ENCODE measurements at places on chromosomes 13 and 19.

DNA sequence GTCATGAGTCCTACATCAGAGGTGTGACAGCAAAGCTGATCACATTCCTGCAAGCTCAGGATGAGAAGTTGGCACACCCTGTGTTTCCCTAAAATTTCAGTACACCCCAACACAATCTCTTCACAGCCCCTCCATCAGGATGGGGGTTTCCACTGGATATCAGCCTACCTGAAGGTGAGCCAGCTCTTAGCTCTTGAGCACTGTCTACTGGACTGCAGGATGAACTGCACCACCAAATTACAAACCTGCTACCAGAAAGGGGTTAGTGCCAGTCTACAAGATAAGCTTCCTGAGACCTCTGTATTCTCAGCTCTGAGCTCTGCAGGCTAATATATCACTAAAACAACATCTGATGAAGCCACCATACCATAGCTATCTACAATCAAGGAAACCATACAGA, 1616.2 kb upstream of the SPRY2 start:
- DNase-seq, result no peak

DNA sequence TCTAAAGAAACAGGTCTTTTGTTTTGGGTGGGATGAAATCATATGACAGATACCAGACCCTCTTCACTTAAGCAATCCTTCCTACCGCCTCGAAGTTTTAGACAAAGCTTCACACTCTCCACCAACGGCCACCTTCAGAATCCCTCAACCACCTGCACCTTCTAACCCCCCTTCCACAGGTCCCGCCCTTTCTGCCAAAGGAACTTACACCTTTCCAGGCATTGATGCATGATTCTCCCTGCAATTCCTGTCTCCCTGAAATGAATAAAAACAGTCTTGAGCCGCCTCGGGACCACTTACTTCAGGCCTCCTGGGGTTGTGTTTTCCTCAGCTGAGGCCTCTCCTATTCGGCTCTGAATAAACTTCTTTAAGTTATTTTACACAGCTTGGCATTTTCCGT, 859 bp downstream of the ZNF433 start:
- DNase-seq, result no peak

DNA sequence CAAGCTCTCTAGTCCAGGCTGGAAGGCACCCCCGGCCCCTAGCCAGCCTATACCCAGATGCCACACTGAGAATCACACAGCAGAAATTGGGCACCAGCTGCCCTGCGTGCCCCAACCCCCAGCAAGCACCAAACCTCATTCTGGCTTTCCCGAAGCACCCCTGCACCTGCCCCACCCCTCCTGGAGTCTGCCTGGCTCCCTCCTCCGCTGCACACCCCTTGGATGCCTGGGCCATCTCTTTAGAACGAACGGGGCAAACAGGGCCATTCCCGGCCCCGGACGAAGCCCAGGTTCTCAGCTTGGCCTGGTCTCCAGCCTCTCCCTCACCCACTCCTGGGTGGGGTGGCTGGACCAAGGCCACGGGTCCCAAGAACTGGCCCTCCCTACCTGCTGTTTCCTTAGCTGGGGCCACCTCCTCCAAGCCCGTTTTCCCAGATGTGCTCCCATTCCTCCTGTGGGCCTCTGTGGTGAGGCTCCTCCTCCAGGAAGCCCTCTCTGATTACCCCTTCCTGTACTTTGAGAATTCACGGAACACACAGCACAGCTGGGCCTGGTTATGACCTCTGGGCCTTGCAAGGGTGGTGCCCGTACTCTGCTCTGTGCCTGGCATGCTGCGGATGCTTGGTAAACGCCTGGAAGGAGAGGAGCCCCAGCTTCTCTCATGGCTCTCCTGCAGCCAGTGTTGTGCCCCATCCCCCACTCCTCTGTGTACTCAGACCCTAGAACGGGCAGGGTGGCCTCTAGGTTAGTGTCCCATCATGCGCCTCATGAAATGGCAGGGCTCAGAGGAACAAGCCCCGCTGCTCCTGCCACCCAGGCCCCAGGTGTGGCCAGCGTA, 21.4 kb downstream of the CEBPG start:
- no peak for DNase-seq

DNA sequence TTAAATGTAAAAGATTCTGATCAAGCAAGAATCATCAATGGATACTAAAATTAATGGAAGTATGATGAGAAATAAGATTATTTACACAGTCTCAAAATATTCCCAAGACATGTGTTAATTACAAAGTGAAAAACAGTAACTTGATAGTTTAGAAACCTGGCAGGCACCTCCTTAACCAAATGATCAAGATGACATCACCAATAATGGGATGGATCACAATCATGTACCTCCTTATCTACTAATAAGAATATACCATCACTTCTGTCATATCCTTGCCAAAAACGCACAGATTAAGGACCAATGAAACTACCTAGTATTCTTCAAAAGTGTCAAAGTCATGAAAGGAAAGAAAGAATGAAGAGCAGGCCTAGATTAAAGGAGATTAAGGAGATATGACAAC, 30.0 kb downstream of the TSC22D1 start:
- no peak for DNase-seq

DNA sequence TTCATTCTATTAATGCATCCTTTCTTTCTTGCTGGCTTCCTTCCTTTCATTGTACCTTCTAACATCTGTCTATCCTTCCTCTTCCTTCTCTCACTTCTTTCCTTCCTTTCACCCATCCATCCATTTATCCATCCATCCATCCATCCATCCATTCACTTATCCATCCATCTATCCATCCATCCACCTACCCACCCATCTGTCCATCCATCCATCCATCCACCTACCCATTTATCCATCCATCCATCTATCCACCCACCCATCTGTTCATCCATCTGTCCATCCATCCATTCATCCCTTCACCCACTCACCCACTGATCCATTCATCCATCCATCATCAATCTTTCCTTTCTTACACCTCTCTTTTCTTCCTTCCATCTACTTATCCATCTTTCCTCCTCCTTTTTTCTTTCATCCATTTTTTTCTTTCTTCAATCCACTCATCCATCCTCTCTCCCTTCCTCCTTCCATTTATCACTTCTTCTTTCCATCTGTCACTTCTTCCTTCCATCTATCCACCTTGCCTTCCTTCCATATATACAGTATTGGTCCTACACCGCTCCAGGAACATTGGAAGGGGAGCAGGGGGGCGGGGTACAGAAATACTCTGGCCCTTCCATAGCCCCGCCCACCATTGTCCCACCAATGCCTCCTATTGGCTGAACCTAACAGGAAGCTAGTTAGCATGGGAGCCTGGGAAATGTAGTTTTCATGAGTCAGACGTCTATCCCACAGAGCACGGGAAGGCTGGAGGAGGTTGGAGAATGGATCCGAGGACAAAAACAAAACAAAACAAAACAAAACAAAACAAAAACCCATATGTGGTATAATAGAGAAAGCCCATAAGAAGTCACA, 45.9 kb downstream of the MBD3L1 start:
- peak; percentile 28 for DNase-seq

- no peak for DNase-seq
These were observed 478.6 kb downstream of the LIG4 start for GRCh38 chr13:107736731-107737130.

DNA sequence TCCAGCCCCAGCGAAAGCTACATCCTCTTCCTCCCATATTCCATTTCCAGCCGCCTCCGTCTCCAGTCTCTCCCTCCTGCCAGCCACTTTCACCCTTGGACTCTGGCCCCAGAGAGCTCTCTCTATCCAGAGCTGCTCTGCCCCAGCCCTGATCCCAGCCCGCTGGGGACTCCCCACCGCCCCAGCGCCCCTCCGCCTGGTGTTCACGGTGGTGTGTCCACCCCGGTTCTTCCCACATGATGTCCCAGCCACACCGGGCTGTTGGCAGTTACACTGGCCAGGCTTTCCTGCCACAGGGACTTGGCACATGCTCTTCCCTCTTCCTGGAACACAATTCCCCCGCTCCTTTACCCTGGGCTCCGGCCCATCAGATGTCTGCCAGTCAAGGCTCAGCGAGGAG, 11.3 kb upstream of the EMC10 start:
- no peak for DNase-seq
